Spleen (tissue), 13 donors: ENCODE measurements at places on chromosomes 5 and 9.

- DNase-seq: no peak
Observed at GRCh38 chr9:109816490-109816889, 36.5 kb downstream of the PALM2AKAP2 start.

DNA sequence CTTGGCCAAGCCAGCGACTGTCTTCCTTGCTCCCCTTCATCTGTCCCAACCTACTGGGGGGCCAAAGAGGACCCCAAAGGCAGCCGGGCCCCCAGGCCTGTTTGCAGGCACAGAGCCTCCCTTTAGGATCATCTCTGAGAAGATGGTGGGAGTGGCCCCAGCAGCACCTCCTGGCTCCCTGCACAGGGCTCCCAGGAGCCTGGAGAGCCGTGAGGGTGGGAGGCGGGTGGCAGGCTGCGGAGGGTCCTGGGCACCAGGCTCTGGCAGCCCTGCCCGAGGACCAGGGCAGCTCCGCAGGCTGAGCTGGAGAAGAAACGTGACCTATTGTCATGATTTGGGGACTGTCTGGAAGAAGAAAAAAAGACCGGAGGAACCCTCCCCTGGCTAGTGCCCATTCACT, 33.4 kb downstream of the ASS1 start:
- no peak for DNase-seq

DNA sequence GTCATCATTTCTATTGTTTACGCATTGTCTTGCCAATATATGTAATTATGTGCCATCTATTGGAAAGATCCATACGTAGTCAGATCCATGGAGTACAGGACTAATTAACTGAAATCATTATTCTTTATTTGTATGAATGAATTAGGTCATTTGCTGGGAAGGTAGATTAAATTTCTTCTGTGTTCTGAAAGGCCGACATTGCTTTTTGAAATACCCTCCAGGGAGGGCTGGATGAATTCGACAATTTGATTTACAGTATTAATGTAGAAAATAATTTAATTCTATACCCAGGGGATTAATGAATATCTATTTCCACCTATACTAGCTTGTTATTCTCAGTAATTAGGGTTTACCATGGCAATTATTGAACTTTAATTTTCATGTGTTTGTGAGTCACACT, 117.6 kb downstream of the CHSY3 start:
- no peak for DNase-seq

DNA sequence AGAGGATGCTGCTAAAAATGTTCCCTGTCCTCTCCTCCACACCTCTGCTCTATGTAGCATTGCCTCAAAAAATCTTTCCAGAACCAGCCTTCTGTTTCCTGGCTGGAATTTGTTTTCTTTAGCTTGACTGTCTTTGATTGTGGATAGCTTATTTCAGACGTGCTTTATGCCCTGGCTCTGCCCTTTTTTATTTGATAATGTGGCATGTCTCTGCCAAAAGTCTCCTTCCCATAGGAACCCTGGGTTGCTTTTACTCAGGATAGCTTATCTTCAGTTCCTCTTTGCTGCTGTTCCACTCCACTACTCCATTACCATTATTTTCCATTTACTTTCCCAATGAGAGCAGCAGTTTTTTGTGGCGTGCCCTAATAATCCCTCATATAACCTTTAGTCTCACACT, 885 bp upstream of the TMEM252 start:
- no peak for DNase-seq

- DNase-seq: peak; percentile 68
Observed at GRCh38 chr5:172729588-172729987, 41.4 kb downstream of the DUSP1 start.

DNA sequence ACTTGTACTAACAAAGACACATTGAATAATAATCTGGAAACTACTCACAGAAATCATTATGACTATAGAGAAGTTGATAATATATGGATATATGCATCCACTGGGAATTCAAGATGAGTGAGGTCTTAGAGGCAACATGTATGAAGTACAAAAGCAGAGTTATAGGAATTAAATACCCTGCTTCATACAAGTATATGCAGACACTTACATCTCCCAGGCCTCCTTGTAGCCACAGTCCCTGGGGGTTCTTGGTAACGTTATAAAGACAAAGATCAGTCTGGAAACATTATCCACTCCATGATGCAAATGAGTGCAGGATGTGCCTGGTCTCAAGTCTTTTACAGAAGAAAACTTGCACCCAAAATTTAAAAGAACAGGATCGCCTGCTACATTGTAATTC, 92.4 kb upstream of the ANXA1 start:
- no peak for DNase-seq

- no peak for DNase-seq
Observed at GRCh38 chr5:61746831-61747575, 414.9 kb downstream of the ZSWIM6 start.
